RWPE1 (cell line): ENCODE measurements at places on chromosomes 12 and 14.
A peak's percentile ranks its signal among the peaks of the same experiment; 100 is the strongest.

DNA sequence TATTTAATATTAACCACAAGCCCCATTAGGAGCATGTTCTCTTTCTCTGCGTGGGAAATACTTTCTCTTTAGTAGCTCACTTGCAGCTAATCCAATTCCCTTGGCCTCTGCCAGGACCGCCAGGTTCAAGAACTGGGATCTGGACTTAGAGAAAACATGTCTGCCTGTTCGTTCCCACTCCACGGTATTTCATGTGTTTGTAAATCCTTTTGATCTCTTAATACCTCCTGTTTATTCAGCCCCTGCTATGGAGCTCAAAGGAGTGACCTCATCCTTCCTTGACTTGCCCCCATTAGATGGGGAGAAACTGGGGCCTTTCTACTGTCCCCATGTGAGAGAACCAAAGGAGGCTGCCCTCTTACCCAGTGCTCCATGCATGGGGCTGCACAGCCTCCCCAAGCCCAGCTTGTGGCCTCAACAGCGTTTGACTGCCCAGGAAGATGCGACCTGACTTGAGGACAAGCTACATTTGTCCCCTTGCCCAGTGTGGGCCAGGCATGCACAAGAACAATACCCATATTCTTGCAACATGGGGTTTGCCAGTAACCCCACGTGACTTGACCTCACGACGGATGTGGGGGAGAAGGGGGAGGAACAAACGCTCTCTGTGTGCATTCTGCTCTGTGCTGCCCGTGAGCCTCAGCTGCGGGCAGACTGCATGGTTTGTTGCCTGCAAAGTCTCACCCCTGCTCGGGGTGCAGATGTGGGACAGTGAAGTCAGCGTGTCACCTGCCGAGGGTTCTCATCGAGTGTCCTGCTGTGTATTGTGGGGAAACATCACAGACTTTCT lies 30.3 kb downstream of the CD9 start:
- DNase-seq = no peak

GRCh38 chr12:2317772-2318171 lies 265.0 kb downstream of the CACNA1C start:
- DNase-seq = no peak

DNA sequence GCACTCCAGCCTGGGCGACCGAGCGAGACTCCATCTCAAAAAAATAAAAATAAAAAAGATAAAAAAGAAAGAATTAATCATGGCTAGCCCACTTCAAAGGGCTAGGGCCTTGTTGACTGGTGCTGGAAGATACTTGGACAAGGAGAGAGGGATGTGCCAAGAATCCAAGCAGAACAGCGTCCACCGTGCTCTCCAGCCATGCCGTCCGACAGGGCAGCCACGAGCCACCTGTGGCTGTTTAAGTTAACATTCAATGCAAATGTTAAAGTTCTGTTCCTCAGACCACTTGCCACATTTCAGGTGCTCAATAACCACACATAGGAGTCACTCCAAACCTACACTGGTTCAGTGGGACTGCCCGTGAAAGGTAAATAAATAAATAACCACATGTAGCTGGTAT lies 21.4 kb downstream of the SLC6A13 start:
- no peak for DNase-seq

DNA sequence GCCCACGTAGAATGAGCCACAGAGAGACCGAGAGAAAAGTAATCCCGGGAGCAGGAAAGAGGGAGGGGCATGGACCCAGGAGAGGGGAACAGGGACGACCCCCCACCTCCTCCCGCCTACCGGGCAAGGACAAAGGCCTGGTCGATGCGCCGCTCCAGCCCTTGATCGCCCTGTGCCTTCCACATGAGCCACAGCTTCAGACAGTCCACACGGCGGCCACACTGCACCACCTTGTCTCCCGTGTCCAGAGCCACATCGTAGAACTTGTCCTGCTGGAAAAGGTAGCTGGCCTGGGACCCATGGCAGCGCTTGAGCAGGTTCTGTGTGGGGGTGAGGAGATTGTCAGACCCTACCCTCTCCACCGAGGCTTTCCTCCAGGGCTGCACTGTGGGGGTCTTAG lies 20.5 kb upstream of the ZNF740 start:
- no peak for DNase-seq

- DNase-seq = no peak
Measured at GRCh38 chr14:99235582-99236320, 36.2 kb downstream of the BCL11B start.

DNA sequence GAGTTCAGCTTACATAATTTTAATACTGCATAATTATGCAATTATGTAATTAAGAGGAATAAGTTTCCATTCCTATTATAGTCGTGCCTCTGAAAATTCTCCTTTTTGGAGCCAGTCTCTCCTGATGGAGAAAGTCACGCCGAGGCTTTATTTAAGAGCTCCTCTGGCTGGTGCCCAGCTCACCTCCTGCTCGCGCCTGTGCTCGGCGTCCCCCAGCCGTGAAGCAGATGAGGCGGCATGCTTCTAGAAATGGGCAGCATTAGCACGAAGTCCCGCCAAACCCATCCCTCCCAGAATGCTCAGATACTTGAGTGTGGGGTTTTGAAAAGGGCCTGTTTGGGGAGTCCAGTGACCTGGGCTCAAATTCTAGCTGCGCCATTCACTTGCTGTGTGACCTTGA lies 153.0 kb downstream of the PHETA1 start:
- no peak for DNase-seq

DNA sequence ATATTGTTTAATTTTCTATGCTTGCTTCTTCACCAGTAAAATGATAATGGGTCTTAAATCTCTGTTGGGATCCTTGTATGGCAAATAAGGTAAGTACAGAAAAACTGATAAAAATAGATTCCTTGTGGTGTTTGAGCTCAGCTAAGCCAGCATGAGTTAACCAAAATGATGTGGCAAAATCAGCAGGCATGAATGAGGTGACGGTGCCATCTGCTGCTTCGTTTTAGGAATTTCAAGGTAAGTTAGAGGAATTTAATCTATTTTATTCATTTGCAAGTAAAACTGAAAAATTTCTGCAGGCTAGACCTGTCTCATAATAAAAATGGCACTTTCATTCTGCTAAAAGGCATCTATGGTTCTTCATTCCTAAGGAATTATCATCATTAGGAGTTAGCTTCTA lies 10.0 kb upstream of the CLEC7A start:
- DNase-seq = peak; percentile 35

DNA sequence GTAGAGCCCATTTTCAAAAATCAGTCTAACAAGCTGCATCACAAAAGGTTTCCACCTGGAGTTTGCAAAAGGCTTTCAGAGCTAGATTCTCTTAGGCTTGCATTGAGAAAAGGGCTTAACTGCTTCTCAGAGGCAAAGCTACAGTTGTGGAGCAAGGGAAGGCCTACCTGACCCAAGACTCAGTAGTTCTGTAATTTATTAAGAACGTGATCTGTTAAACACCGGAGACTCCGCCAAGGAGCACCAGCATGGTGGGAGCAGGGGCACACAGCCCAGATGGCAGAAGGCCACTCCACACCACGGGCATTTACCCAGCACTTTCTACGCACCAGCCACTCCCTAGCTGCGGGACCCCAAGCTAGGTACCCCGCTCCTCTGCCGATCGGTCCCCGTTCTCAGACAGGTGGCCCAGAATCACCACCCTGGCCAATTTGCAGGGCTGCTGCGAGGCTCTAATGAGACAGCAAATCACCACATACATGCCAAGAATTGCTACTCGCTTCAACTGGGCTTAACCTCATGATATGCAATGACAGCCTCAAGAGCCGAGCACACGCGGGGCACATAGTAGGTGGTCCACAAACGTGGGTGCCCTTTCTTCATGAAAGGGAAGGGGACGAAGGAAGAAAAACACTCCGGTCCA lies 1.5 kb downstream of the ITPK1 start:
- no peak for DNase-seq

- no peak for DNase-seq
Measured at GRCh38 chr12:13465635-13466034, 269.1 kb downstream of the EMP1 start.

DNA sequence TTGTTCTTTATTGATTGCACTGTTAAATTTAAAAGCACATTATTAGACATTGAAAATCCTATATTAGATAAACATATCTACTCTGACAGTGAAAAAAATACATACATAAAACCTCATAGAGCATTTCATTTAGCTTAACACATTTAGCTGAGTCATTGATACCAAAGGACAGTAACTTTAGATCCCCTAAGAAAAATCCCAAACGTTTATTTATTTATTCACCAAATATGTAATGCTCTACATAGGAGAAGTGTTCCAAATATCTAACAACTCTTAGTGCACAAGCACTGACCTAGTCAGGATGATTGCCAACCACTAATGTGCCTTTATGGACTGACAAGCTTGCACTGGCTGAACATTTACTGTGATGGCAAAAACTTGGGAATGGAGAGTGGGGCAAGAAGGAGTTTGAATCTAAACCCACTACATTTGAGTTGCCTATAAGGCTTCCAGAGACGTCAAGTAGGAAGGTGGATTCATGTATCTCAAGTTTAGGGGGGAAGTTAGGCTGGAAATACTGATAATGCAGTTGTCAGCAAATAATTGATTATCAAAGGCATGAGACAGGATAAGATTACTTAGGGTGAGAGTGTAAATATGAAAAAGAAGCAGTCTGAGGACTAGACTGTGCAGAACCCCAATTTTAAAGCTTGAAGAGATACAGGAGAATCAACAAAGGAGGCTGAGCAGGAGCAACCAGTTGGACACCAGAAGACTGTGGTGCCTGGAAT lies 156.4 kb downstream of the PLCZ1 start:
- no peak for DNase-seq

DNA sequence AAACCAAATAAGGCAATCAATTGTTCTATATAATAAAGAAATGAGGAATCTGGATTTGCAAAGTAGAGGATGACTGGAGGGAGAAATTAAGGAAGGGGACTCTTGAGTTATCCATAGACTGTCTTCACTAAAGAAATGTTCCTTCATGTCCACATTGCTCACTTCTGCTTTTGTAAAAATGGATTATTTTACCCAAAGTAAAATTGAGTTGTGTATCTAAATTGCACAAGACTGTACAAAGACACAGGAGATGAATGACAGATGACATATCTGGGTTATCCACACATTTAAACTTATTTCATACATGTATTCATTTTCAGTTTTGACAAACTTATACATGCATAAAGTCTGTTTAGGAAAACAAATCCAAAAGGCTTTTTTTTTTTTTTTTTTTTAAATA lies 11.3 kb downstream of the ATP2B1 start:
- DNase-seq = no peak
